NCI-H1048 (cell line): ENCODE measurements at places on chromosomes 12 and 14.

GRCh38 chr12:170371-171225 lies 43.4 kb downstream of the SLC6A12 start:
- no peak for DNase-seq

- no peak for DNase-seq
Observed at GRCh38 chr12:113127791-113128199, 7.8 kb downstream of the RASAL1 start.

- no peak for DNase-seq
Observed at GRCh38 chr14:40414386-40414785, 982.2 kb upstream of the FBXO33 start.

GRCh38 chr14:95953111-95953724 lies 76.6 kb downstream of the TUNAR start:
- no peak for DNase-seq

GRCh38 chr14:21846227-21846885 lies 172.7 kb upstream of the OR4E1 start:
- DNase-seq, result no peak

DNA sequence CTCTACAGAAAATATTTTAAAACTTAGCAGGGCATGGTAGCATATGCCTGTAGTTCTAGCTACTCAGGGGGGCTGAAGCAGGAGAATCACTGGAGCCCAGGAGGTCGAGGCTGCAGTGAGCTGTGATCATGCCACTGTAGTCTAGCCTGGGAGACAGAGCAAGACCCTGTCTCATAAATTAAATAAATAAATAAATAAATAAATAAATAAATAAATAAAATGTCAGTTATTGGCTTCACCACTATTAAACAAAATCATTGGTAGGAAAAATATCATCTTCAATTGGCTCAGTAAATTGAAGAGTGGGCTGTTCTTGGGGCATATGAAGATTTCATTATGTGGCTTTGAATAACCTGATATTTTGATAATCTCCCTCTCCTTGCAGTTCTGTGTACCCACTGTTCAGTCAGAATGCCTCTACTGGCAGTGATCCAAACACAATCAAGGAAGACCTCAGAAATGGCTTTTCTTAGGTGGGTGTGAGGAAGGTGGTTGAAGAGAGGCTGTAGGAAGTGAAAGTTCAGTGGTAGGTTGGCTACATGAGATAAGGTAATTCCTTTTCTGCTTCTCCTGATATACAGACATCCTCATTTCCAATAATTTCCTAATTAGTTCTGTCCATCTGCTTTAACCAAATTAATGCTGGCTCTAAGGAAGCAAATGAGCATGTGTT lies 175.8 kb downstream of the MSRB3 start:
- no peak for DNase-seq
